NCI-H446 (cell line): ENCODE measurements at places on chromosomes 13 and 19.

DNA sequence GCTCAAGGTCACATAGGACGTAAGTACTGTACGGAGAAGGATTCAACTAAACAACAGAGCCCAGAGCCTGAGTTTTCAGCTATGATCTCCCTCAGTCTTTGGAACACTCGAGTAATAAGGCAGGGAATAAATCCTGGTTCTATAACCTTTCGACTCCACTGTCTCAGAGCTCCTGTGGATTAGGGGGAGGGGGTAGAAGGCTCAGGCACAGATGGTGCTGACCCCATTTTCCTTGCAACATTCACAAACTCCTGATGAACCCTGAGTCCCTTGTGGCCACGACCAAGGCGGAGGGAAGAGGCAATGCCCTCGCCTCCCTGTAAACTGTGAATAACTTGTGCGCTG lies 21.4 kb downstream of the NOVA2 start:
- no peak for DNase-seq

GRCh38 chr19:35438527-35438926 lies 9.5 kb upstream of the FFAR2 start:
- no peak for DNase-seq

- no peak for DNase-seq
These were observed 31.0 kb upstream of the VWA8 start for GRCh38 chr13:41991936-41992335.

- DNase-seq, result no peak
These were observed 13.7 kb upstream of the ZNF8 start for GRCh38 chr19:58265100-58265499.

DNA sequence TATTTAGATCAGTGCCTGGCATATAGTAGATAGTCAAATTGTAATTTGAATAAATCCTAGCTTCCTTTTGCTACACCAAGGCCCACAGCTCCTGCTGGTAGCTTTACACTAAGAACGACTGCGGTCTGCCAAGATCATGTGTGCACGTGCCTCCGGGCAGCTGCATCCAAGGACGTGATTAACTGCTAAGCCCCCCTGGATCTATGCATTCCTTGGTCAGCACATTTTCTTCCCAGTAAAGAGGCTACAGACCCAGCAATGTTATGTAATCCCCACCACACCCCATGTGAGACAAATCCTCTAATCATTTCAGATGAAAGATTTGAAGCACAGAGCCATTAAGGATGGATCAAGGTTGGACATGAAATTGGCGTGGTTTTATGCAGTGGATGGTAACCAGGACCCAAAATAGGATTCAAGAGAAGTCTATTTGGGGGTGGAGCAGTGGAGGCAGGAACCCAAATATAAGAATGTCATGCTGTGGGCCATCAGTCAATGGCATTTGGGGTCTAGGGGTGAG lies 65.2 kb upstream of the PEG3 start:
- no peak for DNase-seq

DNA sequence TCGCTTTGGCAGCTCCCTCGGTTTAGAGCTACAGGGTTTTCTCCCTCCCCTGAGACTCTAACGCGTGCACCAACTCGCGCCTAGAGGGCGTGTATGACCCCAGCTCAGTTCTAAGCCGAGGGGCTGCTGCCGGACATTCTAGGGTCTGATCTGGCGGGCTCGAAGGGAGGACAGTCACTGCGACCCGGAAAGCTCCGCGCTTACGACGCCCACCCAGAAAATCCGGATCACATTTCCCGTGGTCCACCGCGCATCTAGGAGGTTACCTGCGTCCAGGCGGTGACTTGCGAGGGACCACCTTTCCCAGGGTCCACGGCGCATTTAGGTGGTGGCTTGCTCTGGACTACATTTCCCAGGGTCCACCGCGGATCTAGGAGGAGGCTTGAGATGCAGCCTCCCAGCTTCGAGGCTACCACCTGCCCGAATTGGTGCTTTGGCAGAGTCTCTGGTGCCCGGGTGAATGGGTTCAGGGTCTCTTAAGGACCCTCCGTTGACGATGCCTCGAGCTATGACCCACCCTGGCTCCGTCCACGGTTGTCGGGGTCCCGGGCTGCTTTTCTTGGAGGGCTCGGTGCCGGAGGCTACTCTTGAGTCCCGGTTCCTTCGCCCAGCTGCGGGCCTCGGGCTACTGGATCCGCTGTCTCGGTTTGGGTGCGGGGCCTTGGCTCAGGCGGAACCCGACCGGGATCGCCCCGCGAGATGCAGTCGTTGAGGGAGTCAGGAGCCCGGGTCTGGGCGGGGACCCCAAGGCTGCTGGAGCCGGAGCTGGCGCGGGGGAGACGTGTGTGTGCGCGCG lies 30.5 kb downstream of the ZNF146 start:
- no peak for DNase-seq
